ENCODE measurements at places on chromosomes 6 and 20. TPM values are rescaled to one million over a fixed set of nuclear protein-coding genes. Genes with fewer than 3 reads are reported as not detected.

CFAP61 gene
- total RNA-seq, result not detected

TEAD3 gene
- 0.27 TPM for total RNA-seq

HSPA1L gene
- total RNA-seq, result 0.57 TPM

GPLD1 gene
- 0.43 TPM for total RNA-seq

TPD52L1 gene
- total RNA-seq, result 4.3 TPM

SPEF1 gene
- 0.13 TPM for total RNA-seq

SIRPB2 gene
- 0.79 TPM for total RNA-seq

KCNQ2 gene
- not detected for total RNA-seq

LPIN3 gene
- total RNA-seq, result 5.2 TPM

RBM24 gene
- total RNA-seq, result 4.8 TPM

MCCD1 gene
- not detected for total RNA-seq

SNAP25 gene
- total RNA-seq, result not detected

LAMA4 gene
- 444 TPM for total RNA-seq

CDH4 gene
- total RNA-seq, result 5.7 TPM

SIM1 gene
- under 0.01 TPM for total RNA-seq

CCN6 gene
- total RNA-seq, result not detected

COL9A3 gene
- 0.29 TPM for total RNA-seq

Data from thoracic aorta endothelial cell (primary cell).